GF-D8 (cell line): ENCODE measurements at places on chromosomes 16 and 17.

GRCh38 chr17:1797323-1797722 is 32.4 kb downstream of the SMYD4 start:
- DNase-seq = no peak

DNA sequence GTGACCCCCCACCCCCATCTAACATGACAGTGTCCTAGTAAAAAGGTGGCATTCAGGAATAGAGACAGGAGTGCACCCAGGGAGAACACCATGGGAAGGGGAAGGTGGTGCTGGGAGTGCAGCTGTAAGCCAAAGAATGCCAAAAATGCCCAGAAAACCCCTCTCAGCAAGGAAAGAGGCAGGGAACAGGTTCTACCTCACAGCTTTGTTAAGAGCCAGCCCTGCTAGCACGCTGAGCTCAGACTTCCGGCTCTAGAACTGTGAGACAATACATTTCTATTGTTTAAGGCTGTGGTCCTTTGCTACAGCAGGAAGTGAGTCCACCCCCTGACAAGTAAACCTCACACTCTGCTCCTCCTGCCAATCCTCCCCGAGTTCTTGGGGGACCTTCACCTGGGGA is 302.4 kb upstream of the N4BP1 start:
- no peak for DNase-seq

DNA sequence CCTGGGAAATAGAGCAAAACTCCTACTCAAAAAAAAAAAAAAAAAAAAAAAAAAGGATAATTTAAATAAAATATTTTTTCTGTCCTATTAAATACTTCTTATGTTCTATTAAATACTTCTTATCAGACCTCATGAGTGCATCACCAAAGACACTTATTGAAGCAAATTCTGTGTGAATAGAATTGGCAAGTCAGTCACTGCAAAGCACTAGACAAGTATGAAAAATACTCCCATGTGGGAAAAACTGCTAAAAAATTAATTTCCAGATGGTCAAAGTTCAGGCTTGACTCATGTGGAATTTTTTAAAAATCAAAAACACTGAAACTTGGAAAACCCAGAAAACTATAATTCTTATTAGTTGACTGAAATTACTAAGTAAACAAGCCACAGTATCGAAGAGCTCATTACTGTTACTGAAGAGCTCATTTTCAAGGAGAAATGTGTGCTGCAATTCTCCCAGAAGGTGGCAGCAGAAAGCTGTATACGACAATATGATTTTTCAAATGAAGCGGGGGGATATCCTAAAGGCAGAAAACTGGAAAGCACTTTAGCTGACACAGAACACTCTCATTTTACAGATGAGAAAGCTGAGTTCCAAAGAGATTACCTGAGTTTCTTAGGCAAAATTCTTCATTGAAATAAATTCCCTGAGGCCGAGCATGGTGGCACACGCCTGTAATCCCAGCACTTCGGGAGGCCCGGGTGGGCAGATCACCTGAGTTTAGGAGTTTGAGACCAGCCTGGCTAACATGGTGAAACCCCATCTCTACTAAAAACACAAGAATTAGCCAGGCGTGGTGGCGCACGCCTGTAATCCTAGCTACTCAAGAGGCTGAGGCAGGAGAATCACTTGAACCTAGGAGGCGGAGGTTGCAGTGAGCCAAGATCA is 15.9 kb upstream of the FBXO47 start:
- peak; percentile 8 for DNase-seq

GRCh38 chr16:10950393-10950792 is 6.0 kb downstream of the CLEC16A start:
- DNase-seq = no peak
